Upper lobe of left lung (tissue), 6 donors: ENCODE measurements at places on chromosomes 2 and 18. TPM values are rescaled to one million over a fixed set of nuclear protein-coding genes. Genes with fewer than 3 reads are reported as not detected.

GRCh38 chr2:128791985-128792320 is 473.3 kb upstream of the HS6ST1 start:
- H3K4me1 ChIP-seq = no peaks in the 10 kb centered on the region
- no peak overlapping the region for H3K27ac ChIP-seq

DNA sequence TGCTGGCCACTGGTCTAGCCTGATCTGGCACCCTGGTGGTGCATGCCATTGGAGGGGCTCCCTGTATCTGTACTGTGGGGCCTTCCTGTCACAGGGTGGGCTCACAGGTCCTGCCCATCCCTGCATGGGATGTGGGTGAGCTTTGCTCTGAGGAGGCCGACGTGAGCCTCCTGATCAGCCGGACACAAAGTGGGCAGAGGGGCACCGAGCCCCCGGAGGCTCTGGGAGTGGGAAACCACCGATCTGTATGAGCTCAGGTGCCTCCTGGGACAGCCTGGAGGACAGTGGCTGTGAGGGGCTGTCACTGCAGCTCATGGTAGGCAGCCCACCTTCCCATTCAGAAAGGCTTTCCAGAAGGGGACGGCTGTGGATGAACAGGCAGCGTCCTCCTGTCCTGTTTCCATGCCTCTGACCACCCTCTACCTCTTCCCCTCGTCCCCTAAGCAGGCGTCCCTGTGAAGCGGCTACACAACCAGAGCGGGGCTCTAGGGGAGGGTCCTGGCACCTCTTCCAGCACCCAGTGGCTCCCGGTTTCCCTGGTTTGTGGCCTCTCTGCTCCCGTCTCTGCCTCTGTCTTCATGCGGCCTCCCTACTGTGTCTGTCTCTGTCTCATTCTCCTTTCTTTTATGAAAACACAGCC is 112.5 kb upstream of the OTOS start:
- no peak for DNase-seq
- H3K27me3 ChIP-seq = no peaks in the 10 kb centered on the region
- no peaks in the 10 kb centered on the region for H3K36me3 ChIP-seq
- peak overlapping the region; percentile 62 for H3K27ac ChIP-seq

DNA sequence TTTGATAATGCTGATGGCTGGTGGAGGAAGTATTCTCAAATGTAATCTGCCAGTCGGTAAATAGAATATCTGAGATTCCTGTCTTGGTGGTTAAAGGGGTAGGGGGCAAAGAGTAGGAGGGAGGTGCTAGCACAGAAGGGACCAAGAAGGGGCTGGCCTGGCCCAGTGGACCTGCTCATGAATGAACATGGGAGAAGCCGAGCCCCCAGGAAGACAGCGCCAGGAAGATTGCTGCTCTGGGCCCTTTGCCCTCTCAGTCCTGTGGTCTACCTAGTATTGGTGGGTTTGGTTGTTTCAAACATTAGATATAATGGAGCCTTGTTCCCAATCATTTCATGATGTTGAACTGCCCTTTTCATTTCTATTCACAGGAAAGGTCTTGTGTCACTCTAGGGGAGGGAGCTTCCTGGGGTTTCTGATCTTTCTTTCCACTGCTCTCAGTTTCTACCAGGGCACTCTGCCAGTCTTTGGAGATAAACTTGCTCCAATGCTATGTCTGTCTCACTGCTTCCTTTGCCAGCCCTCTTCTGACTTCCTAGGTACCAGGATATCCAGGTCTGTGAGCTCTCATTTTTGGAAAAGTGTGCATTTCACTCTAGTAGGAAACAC is 5.3 kb upstream of the MOCOS start:
- no peaks in the 10 kb centered on the region for H3K27me3 ChIP-seq
- H3K27ac ChIP-seq = no peak overlapping the region
- no peak overlapping the region for H3K4me3 ChIP-seq
- peaks cover 5% of the 10 kb centered on the region for H3K36me3 ChIP-seq
- no peak for DNase-seq

GRCh38 chr18:35464831-35465279 is 32.9 kb downstream of the INO80C start:
- H3K4me1 ChIP-seq = peaks cover 8% of the 10 kb centered on the region
- no peak for DNase-seq
- no peak overlapping the region for H3K4me3 ChIP-seq
- H3K27me3 ChIP-seq = no peaks in the 10 kb centered on the region
- no peaks in the 10 kb centered on the region for H3K36me3 ChIP-seq
- no peak overlapping the region for H3K27ac ChIP-seq

DNA sequence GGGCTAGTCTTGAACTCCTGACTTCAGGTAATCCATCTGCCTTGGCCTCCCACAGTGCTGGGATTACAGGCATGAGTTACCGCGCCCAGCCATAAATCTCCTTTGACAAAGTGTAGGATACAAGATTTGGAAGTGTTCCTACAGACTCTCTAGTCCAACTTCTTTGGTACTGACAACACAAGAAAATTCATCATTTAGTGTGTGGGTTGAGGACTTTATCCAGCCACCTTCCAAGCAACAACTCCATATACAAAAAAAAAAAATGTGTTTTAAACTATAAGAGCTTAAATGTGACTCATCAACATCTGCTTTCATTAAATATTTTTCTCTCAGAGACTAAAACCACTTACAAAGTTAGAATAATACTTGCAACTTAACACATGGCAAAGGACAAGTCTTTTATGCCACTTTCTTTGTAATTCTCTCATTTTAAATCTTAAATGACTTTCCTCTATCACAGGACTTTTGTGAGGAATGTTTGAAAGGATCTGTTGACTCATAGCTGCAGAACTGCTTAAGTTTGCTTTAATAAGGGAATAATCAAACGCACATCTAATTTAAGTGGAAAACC is 46.2 kb upstream of the ITGAV start:
- no peak for DNase-seq
- no peak overlapping the region for H3K4me3 ChIP-seq
- no peaks in the 10 kb centered on the region for H3K27me3 ChIP-seq
- no peaks in the 10 kb centered on the region for H3K36me3 ChIP-seq

- DNase-seq = no peak
- no peak overlapping the region for H3K4me3 ChIP-seq
- H3K4me1 ChIP-seq = no peaks in the 10 kb centered on the region
- H3K27ac ChIP-seq = no peak overlapping the region
- no peaks in the 10 kb centered on the region for H3K27me3 ChIP-seq
Measured at GRCh38 chr18:12438257-12438656, 30.5 kb downstream of the PRELID3A start.

DNA sequence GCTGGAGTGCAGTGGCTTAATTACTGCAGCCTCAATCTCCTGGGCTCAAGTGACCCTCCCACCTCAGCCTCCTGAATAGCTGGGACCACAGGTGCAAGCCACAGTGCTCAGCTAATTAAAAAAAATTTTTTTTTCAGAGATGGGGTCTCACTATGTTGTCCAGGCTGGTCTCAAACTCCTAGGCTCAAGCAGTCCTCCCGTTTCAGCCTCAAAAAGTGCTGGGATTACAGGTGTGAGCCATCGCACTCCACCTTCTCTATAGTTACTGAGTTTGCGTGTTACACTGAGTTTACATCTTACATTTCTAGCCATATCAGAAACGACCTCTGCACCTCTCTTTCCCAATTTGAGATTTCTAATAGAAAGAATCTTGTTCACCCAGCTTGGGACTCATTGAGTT is 53.6 kb upstream of the EML4 start:
- H3K4me1 ChIP-seq = peaks cover 21% of the 10 kb centered on the region
- H3K4me3 ChIP-seq = no peak overlapping the region
- H3K36me3 ChIP-seq = no peaks in the 10 kb centered on the region
- H3K27ac ChIP-seq = no peak overlapping the region

The CD207 gene
- total RNA-seq = not detected

The CCDC150 gene
- 3.3 TPM for total RNA-seq

The DSG4 gene
- not detected for total RNA-seq

The MAP3K19 gene
- total RNA-seq = 27.2 TPM
